Umbilical cord (tissue), 2 donors: ENCODE measurements at places on chromosomes 12 and 14.

- DNase-seq = no peak
These were observed 99.2 kb downstream of the RMST start for GRCh38 chr12:97561619-97562290.

- no peak for DNase-seq
These were observed 209.3 kb downstream of the TMEM132C start for GRCh38 chr12:128476266-128476665.

GRCh38 chr14:97747316-97747715, 950.1 kb downstream of the VRK1 start:
- no peak for DNase-seq

DNA sequence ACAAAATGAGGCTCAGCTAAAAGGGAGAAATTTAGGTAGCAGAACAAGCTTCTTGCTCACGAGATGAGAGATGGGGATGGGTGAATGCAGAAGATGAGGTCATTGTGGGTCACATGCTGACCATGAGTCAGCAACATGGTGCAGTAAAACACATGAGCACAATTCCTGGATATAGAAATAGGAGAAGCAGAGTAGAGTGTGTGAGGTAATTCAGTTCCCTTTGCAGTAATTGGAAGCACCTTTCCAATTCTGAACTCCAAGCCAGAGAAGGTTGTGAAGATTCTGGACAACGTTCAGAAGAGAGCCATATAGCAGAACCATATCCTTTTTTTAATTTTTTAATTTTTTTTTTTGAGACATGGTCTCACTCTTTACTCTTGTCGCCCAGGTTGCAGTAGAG, 62.0 kb upstream of the LMNTD1 start:
- DNase-seq = peak; percentile 5

- no peak for DNase-seq
These were observed 77.4 kb upstream of the GTF2A1 start for GRCh38 chr14:81298122-81298521.

- DNase-seq = no peak
These were observed 24.4 kb downstream of the RCOR1 start for GRCh38 chr14:102616799-102617198.

- peak; percentile 27 for DNase-seq
These were observed 459.5 kb downstream of the RMST start for GRCh38 chr12:97921979-97922722.

GRCh38 chr12:55728186-55728938, 447 bp downstream of the CD63 start:
- DNase-seq = peak; percentile 86

GRCh38 chr14:68384335-68384734, 408.5 kb downstream of the ZFP36L1 start:
- peak; percentile 80 for DNase-seq

GRCh38 chr12:46830731-46831334, 5.0 kb upstream of the SLC38A4 start:
- peak; percentile 22 for DNase-seq

GRCh38 chr12:100801320-100801719, 6.7 kb downstream of the ANO4 start:
- DNase-seq = no peak

- no peak for DNase-seq
These were observed 2.3 kb downstream of the CORO1C start for GRCh38 chr12:108728820-108729611.

- DNase-seq = no peak
These were observed 3.8 kb downstream of the EXOC3L4 start for GRCh38 chr14:103097994-103098957.

DNA sequence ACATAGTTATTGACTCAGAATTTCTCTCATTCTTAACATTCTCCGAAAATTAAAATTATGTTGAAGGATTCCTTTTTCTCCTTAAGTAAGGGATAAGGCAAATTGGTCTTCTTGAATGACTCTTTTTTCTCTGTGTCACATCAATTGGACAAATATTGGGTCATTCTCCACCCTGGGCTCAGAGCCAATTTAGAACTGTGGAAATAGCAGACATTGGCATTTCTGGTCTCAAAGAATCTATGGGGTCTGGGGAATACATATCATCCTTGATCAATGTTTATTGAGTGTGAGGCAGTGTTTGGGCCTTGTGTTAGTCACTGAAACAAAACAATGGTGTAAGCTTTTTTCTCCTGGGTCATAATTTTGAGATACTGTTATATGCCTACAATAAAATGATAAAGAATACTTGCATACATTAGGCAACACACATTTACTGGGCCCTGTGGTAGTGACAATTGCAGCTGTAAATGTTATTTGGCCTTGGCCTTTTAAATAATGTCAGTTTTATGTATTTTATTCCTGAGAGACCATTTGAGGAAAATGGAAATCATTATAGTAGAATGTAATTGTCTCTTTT, 414.6 kb downstream of the TMEM132D start:
- DNase-seq = no peak

GRCh38 chr12:128265566-128265965, 1.4 kb upstream of the TMEM132C start:
- DNase-seq = peak; percentile 64

GRCh38 chr14:33564774-33565630, 385.9 kb downstream of the EGLN3 start:
- DNase-seq = peak; percentile 43

DNA sequence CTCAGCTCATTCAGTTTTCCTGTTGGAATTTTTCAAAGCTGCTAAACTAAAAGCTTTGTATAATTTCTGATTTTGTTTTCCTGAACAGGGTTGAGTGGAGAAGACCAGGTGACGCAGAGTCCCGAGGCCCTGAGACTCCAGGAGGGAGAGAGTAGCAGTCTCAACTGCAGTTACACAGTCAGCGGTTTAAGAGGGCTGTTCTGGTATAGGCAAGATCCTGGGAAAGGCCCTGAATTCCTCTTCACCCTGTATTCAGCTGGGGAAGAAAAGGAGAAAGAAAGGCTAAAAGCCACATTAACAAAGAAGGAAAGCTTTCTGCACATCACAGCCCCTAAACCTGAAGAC, 367.1 kb upstream of the OR4E1 start:
- DNase-seq = no peak

- no peak for DNase-seq
These were observed 1.7 kb downstream of the FITM1 start for GRCh38 chr14:24132061-24132685.

DNA sequence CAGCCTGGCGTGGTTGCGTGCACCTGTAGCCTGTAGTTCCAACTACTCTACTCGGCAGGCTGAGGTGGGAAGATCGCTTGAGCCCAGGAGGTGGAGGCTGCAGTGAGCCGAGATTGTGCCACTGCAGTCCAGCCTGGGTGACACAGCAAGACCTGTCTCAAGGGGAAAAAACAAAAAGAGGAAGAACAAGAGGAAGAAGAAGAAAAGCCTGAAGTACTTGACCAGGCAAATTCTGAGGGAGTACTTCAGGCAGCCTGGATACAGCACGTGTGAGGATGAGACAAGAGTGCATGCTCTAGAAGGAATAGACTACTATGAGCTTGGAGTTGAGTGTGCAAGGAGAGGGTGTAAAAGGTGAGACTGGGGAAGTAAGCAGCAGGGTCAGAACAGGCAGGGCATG, 1.8 kb downstream of the GDF3 start:
- DNase-seq = no peak

DNA sequence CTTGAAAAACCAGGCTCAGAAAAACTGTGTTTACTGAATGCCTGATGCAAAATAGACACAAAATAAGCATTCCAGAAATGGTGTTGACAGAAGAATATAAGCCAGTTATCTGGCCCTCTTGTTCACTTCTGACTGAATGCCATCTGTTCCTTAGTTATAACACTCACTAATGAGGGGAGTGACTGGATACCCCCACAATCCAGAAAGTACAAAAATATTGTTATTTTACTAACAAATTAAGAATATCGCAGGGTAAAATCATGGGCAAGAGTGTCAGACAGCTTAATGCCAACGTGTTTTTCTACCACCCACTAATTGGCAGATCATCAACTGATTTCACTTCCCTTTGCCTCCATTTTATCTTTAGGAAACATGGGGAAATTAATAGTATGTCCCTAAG, 477.3 kb upstream of the FLRT2 start:
- no peak for DNase-seq

DNA sequence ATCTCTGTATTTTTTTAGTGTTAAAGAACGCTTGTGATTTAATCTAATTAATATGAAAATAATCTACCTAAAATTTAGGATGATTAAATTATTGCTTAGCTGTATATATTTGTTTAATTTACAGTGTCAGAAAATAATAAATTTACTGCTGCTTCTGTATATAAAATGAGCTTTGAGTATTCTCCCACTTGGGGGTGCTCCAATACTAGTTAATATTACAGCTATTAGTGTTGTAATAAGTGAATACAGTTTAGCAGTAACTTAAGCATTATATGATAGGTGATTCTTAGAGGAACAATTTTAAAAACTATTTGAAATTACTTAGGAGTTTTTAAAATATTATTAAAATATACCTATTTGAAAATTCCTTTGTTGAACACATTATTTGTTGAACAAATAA, 62.2 kb downstream of the PAPOLA start:
- no peak for DNase-seq

GRCh38 chr12:26599096-26599695, 233.8 kb downstream of the ITPR2 start:
- no peak for DNase-seq

- DNase-seq = no peak
These were observed 1110.6 kb downstream of the SLC6A15 start for GRCh38 chr12:83801972-83802371.

- DNase-seq = peak; percentile 73
These were observed 15.6 kb downstream of the TRMT61A start for GRCh38 chr14:103544388-103545218.

DNA sequence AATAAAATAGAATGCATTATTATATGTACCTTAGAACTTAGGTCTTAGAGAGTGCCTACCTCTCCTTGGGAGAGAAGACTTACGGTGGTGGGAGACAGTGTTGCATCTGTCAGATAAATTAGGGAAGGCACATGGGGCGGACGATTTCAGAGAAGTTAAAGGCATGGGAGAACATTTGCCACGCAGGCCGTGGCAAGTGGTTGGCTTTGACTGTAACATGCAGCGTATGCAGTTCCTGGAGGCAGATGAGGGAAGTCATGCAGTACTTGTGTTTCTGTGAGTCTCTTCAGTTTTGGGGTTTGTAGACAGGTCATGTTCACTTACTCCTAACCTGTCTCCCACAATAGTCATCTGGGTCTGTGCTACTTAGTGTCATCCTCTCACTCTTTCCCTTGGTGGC, 43.6 kb downstream of the ETV6 start:
- DNase-seq = no peak

GRCh38 chr12:26666286-26666685, 166.7 kb downstream of the ITPR2 start:
- DNase-seq = no peak

GRCh38 chr12:15779925-15780324, 9.3 kb downstream of the EPS8 start:
- DNase-seq = no peak

DNA sequence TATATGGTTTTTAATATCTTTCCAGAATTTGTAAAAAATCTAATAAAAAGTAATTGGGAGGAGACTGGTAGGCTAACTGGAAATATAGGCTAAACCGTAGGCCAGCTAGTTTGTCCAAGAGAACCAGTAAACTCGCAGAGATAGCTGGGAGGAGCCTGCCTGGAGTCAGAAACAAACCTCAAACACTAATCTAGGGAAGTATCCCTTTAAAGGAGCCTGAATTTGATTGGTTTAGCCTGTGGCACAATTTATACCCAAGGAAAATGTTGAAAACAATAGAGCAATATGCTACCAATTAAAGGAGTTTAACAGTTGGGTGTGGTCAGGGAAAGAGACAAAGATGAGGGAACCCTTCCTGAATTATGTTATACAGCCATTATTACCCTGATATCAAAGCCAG, 109.6 kb downstream of the EML5 start:
- DNase-seq = no peak

- DNase-seq = no peak
These were observed 10.9 kb upstream of the SYCP3 start for GRCh38 chr12:101750152-101750551.
